Stimulated activated CD8-positive, alpha-beta memory T cell treated with anti-CD3 and anti-CD28 coated beads, Interleukin-7, amount 100 ng/mL, for 1 hour (primary cell): ENCODE measurements at places on chromosomes 1 and 21.

DNA sequence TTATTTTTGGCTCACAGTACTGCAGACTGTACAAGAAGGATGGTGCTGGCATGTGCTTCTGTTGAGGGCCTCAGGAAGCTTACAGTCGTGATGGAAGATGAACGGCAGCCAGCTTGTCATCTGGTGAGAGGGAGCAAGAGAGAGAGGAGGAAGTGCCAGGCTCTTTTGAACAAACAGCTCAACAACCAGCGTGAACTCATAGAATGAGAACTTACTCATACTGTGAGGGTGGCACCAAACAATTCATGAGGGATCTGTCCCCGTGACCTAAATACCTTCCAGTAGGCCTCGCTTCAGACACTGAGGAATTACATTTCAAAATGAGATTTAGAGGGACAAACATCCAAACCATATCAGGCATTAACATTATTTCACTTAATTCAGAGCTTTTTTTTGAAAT is 84.7 kb downstream of the PKN2 start:
- no peak for DNase-seq

DNA sequence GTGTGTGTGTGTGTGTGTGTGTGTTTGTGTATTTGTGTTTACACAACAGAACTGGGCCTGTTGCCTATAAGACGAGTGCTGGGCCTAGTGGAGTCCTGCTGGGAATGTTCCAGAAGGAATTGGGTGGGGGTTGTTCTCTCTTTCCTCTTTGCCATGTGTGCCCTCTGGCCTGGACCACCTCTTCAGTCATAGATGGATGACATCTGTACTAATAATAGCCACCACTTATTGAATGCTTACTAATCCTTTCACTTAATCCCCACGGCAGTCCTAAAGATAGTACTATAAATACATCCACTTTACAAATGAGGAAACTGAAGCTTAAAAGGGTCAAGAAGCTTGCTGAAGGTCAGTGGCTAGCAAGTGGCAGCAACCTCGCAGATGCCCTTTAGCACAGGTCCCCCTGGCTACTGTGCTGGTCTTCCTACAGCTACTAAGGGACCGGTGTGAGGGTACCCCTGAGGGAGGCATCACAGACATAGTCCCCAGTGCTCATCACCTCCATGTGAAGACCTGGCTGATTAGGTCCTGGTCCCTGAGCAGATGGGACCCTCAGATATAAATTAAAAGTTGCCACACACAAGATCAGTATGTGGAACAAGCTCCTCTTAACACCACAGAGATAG is 55.2 kb upstream of the KIF1B start:
- DNase-seq = no peak

DNA sequence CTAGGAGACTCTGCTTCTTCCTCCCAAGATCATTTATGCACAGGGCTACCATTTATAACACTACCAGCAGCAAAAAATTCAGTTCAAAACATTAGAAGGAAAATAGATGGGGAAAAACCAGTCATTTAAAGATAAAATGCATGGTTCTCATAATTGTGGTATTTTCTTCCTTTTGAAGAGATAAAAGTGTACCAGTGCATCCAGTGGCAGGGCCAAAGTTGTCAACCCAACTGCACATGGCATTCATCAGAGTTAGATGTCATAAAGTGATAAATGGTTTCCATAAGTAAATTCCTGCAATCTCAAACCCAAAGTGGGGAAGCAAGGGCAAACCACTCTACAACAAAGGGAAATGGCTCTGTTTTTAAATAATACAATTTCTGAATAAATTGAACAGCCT is 119.1 kb upstream of the DMRTA2 start:
- no peak for DNase-seq

DNA sequence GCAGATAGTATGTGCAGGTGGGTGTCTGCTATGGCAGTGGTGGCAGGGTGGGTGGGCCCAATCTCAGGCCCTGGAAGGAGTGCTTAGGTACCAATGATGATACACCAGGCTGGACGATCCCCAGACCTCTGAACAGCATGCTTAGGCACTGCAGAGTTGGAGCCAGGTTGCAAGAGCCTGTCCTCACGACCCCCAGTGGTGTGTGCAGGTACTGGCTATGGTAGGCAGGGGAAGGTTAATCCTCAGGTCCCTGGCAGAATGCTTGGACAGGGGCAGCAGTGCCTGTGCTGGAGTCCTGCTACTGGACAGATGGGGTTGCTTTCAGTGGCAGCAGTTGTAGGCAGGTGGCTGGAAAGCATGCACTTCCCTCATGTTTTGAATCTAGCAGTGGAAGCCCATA is 100.5 kb upstream of the NEK7 start:
- no peak for DNase-seq

DNA sequence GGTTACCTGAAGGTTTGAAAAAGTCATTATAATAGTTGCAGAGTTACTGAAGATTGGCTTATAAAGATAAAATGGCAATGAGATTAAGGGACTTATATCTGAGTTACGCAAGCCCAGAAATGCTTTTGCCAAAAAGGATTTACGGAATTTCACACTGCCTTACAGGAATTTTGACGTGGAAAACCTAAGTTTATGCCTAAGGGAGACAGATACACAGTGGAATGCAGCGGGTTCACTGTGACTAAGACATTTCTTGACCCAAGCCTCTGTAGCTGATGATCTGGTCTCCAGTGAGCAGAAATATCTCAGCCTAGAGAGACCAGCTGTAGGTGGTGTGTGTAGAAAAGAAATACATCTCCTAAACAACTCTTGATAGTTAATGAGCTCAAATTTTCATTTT is 10.1 kb upstream of the EXO1 start:
- no peak for DNase-seq

DNA sequence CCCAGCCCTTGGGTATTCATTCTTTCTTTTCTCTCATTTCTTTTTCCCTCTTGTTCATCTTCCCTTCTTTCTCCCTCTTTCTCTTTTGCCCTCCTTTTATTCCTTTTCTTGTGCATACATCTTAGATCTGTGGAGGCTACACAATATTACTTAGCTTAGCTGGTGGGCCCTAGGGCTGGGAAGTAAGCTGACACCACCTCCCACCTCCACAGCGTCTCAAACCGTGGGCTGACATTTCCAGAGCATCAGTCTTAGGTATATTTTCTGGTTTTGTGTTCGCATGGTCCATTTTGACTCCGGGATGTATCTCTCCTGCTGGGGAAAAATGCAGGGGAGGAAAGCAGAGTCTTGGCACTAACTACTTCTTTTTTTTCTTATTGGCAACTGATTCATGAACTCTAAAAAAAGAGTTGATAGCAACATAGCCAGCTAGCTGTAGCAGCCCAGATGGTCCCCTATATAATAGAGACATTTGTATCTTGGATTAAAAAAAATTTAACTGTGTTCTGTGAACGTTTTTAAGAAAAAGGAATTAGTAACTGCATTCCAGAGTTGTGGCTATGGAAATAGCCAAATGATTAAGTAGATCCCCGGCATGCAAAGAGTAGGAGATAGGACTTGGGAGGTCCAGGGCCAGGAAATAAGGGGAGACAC is 15.5 kb downstream of the CNIH3 start:
- no peak for DNase-seq
